ENCODE measurements at places on chromosomes 16 and 17.
A peak's percentile ranks its signal among the peaks of the same experiment; 100 is the strongest.

DNA sequence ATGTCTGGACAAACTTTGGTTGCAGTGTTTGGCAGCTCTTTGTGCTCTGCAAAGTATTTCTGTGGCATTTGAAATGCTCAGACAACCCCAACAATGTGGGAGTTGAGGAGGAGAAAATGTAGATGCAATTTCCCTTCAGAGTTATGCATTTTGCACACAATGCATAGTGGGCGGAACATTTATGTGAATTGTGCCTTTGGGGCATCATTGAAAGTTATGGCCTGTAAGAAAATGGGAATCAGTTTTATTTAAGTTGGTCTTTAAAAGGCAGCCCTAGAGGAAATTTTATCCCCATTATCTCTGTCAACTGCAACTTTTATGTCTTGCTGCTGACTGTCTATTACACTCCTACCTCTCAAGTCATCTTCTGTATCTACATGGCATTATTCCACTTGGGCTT lies 176.2 kb downstream of the MAP2K6 start:
- no peak for DNase-seq

DNA sequence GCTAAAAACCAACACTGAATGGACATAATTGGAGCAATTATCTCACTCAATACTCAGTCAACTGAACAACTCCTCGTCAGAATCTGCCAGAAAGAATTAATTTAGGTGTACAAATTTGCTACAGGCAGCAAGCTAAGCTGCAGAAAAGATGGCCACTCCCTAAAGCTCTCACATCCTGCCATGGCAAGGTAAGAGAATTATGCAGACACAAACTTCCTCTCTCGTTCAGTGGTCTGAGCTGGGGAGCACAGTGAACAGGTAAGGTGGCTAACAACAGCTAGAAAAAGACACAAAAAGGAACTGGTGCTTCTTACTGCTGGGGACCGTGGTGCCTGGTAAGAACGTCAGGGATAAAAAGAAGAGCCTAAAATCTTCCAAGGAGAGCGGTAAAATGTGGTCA lies 74.9 kb upstream of the BCAR1 start:
- no peak for DNase-seq

GRCh38 chr17:64491034-64491860 lies 5.6 kb downstream of the POLG2 start:
- peak; percentile 54 for DNase-seq

DNA sequence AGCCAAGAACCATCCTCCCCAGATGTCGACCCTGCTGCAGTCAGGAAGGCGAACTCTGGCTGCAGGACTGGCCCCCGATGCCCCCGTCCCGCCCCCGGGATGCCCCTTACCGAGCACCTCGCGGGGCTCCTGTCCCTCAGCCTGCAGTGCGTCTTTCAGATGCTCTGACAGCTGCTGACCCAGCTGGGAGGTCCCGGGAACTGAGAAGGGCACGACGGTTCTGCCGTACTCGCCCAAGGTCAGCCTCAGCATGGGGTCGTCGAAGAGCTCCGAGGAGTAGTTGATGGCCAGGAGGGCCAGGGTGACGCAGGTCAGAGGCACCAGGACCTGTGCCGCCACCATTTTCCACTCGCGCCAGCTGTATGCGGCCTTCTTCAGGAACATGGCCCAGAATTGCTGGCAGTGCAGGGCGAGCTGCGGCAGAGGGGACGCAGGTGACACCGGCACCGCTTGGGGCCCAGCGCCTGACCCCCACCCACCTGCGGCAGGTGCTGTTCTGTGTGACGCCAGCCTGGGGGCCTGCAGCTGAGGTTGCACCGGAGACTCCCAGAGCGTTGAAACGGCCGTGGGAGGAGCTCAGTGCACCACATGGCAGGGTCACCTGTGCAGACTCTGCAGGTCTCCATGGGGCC lies 20.1 kb upstream of the RNPS1 start:
- no peak for DNase-seq

DNA sequence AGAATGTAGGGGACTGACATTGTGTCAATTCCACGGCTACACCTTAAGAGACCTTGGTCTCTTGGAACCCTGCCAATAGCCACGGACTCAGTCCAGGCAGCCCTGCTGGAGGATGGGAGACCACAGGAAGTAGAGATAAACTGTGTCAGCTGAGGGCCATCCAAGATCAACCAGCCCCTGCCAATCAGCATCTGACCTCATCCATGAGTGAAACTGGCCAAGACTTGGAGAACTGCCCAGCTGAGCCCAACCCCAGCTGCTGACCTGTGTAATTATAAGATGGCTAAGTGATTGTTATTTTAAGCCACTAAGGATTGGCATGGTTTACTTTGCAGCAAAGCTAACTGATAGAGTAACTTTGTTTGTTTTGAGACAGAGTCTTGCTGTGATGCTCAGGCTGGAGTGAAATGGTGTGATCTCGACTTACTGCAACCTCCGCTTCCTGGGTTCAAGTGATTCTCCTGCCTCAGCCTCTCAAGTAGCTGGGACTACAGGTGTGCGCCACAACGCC lies 13.3 kb upstream of the YWHAE start:
- DNase-seq = no peak

DNA sequence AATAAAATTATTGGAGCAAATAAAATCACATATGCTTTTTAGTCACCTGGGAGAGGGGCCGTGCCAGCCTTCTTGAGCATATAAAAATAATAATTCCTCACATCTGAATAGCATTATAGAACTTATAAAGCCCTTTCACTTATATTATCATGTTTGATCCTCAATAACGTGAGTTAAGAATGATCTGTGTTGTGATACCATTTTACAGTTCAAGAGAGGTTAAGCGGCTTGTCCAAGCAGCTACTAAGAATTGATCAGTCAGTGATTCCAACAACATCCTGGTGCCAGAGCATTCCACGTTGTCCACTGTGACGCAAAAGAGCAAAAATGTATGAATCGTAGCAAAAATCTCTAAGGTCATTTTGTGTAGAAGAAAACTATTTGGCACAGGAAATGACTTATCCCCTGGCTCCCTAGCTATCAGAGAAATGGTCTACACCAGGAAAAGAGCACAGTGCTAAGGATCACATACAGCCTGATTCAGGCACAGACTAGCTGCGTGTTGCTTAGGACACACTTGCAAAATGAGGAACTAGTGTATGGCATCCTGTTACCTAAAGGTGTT lies 33.0 kb downstream of the ANKFN1 start:
- no peak for DNase-seq

DNA sequence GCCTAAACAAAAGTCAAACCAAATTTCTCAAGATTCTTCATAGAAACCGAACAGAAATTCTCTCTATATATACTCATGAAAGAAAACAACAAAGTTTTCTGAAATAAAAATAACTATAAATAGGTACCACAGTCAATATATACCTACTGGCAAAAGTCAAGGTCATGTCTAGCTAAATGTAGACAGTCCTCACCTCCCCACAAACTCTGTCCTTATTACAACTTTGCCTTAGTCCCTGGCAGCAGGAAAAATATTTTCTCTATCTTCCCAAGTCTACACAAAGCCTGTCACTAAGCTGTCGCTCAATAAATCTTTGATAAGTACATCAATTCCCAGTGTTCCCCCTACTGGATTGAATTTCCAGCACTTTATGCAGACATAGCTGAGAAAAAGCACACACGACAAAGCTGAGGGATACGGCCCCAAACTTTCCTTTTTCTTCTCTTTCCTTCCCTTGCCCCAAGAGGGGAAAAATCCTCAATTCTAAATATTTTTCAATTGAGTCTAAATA lies 2.7 kb downstream of the CFAP20 start:
- no peak for DNase-seq

- DNase-seq = no peak
Measured at GRCh38 chr16:8229011-8229520, 361.2 kb downstream of the TMEM114 start.

DNA sequence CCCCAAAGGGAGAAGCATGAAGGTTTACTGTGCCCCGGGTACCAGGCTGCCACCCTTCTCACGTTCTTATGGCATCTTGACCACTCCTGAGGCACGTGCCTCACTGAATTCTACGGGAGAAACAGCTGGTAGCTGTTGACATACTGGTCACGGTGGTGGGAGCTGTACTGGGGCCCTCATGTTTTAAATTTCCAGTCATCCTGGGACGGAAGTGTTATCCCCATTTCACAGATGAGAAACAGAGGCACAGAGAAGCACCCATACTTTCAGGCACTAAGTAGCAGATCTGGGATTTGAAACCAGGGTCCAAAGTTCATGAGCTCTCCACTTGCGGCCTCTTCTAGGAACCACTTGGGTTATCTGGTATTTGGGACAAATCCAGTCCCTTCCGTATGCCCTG lies 26.3 kb upstream of the DOC2B start:
- DNase-seq = no peak

DNA sequence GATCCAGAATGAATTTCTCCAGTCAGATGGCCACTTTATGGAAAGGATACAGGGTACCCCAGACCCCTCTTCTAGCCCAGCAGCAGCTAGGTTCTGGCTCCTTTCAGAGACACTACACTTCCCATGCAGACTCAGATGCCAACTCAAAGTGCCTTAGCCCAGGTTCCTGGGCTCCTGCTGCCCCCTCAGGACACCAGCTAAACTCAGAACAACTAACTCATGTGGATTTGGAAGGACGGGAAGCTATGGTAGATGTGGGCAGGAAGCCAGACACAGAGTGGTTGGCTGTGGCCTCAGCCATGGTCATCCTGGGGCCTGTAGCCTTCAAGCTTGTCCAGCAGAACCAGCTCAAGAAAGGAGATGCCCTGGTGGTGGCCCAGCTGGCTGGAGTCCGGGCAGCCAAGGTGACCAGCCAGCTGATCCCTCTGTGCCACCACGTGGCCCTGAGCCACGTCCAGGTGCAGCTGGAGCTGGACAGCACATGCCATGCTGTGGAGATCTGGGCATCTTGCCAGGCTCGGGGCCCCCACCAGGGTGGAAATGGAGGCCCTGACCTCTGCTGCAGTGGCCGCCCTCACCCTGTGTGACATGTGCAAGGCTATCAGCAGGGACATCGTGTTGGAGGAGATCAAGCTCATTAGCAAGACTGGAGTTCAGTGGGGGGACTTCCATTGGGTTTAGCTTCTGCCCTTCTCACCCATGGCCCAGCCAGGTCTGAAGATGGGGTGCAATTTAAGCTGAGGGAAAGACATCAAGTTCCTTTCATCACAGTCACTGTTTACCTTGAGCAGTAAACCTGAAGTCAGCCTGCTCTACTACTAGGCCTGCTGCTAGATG lies 111.8 kb downstream of the N4BP1 start:
- no peak for DNase-seq

All from CD8-positive, alpha-beta T cell (primary cell).